NCI-H1048 (cell line): ENCODE measurements at places on chromosomes 12 and 14.

DNA sequence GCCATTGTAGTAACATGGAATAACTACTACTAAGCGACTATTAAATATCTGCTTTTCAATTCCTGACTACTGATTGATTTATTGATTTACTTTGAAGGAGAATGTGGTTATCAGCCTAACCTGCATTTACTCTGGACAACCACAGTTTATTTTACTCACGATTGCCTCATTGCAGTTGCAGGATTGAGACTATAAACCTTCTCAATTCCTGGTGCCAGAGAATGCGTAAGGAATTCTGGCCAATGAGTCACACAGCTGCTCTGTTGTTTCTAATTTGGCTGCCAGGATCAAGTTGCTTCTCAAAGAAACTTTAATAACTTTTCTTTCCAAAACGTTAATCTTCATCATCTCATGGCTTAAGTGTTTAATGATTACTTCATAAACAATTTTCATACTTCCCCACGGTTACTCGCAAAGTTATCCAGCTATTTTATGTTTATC, 13.1 kb upstream of the TMTC1 start:
- no peak for DNase-seq

DNA sequence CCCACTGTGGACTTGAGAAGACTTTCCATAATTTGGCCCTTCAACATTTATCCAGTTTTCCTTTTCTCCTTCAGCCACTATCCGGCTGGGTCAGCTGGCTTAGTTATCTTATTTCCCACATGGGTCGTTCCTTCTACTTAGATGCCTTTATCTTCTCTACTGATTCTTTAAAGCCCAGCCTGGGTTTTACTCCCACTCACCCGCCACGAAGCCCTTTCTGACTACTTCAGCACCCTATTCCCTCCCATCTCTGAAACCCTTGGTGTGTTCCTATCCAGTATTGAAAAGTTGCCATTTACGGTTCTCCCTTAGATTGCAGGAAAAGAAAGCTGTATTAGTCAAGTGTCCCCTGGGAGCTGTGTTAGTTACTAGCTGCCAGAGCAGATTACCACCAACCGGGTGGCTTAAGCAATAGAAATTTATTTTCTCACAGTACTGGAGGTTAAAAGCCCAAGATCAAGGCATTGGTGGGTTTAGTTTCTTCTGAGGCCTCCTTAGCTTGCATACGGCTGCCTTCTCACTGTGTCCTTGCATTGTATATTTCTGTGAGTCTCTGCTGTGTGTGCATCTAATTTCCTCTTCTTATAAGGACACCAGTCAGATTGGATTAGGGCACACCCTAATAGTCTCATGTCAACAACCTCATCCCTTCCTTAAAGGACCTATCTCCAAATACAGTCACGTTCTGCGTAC, 105.5 kb downstream of the GPATCH2L start:
- no peak for DNase-seq

- no peak for DNase-seq
These were observed 70.9 kb upstream of the EEA1 start for GRCh38 chr12:93000026-93000425.

GRCh38 chr14:61668282-61668681, 27.0 kb upstream of the HIF1A start:
- DNase-seq, result no peak

DNA sequence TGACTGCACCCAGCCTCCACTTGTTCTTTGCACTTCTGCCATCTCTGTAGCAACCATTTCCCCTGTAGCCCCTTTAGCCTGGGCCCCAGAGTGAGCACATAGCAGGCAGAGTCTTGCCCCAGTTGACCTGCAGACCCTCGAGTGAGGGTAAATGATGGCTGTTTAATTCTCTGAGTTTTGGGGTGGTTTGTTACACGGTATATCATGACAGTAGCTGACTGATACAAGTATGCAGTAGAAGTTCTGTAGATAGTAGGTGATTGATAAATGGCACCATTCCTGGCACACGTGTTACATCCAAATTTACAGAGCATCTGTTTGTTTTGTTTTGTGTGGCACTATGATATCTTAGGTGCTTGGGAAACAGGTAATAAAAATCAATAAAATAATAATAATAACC, 32.4 kb downstream of the CALM1 start:
- DNase-seq, result no peak

DNA sequence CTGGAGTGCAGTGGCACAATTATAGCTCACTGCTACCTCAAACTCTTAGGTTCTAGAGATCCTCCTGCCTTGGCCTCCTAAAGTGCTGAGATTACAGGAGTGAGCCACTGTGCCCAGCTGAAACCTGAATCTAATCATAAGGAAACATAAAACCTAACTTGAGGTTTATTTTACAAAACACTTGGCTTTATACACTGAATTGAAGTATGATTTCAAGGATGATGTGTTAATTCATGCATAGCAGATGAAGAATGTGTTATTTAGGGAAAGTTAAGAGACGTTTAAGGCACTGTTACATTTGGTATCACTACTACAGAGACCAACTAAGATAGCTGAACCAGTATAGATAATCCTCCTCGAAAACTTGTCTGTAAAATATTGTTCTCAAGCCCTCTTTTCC, 6.4 kb downstream of the DICER1 start:
- DNase-seq, result no peak

DNA sequence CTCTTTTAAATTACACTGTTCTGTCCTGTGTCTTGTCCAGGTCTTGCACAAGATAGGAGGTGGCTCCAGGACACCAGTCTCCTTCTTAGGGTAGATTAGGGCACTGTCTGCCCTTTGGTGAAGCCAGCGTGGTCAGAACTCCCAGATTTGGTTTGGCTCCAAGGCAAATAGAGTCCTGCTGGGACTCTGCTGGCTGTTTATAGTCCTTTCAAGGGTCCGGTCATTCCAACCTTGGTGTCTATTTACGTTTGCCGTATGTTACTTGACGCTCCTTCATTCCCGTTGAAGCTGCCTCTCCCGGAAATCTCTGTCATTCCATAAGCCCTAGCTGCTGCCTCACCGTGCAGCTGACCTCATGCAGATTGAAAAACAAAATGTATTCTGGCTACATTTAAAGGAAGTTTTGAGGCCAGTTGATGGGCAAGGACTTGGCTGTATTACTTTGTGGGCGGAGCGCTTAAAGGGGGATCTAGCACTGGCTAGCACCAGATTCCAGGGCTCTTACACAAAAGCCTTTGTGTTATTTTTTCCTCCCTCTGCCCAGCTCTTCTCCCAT, 180.6 kb downstream of the AKAP6 start:
- DNase-seq, result no peak

- DNase-seq, result no peak
These were observed 28.7 kb downstream of the PHETA1 start for GRCh38 chr12:111340231-111340630.

GRCh38 chr14:104581521-104581920, 2.0 kb downstream of the C14orf180 start:
- DNase-seq, result no peak

- no peak for DNase-seq
These were observed 50.7 kb downstream of the ZC3H14 start for GRCh38 chr14:88613552-88614010.

DNA sequence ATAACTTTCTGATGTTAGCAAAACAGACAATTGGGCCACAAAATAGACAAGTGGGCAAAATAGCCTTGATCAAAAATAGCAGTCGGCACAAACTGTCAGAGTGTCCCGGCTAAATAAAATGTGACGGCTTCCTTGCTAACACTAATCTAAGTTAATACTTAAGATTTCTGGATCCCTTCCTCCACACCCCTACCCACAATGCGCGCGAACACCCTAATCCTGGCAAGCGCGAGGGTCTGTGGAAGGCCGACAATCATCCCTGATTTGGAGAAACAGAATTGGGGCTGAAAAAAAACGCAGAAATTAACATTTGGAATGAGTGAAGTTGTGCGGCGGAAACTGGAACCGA, 489 bp downstream of the CEP290 start:
- DNase-seq, result no peak

DNA sequence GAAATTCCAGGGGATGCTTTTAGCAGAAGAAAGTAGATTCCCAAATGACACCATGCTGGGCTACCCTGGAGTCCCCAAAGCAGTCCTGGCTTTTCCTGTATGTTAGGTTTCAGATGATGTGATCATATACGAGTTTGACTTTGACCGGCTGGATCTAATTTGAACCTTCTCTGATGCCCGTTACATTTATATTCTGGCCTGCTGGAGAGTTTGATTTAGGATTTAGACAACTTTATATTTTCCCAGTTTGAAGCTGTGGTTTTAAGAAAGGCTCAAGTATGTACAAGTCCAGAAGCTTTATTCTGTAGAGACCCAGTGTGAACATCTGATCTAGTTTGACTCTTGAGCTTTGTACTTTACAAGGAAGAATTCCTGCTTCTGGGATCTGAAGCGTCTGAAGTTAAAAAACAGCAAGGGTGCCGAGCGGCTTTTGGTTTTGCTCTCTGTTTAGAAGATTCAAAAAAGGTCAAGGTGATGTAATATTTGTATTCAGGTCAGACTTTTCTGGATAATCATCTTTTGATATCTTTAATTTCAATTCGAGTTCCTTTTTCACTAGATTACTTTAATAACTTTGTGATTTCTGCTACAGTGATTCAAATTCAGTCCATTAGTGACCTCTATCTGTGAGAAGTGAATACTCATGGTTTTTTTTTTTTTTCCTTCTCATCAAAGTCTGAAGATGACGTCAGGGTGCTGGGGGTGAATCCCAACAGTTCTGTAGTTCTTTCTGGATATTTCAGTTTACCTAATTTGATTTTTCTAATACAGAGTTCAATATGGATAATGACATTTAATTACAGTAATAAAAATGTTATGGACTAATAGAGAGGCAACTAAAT, 6.3 kb downstream of the FLRT2 start:
- no peak for DNase-seq

DNA sequence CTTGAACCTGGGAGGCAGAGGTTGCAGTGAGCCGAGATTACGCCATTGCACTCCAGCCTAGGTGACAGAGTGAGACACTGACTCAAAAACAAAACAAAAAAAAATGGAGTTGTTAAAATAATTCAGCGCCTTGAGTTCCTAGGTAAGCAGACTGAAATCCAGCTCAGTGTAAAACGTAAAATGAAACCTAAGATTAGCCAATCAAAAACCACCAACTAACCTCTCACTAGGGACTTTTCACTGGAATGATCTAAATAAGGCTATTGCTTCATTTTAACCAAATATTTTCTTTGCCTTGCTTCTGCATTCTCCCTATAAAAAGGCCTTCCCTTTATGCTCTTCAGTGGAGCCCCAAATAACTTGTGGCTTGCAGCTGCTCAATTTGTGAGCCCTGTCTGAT, 91.6 kb upstream of the HIF1A start:
- DNase-seq, result no peak

- DNase-seq, result no peak
These were observed 787 bp downstream of the HECTD4 start for GRCh38 chr12:112381406-112381882.

GRCh38 chr12:2922329-2922728, 31.6 kb downstream of the TULP3 start:
- DNase-seq, result no peak

- no peak for DNase-seq
These were observed 392.8 kb downstream of the SOX5 start for GRCh38 chr12:23556661-23557060.

GRCh38 chr12:19624491-19624890, 185.2 kb downstream of the AEBP2 start:
- DNase-seq, result no peak

GRCh38 chr14:46490238-46490685, 161.3 kb downstream of the RPL10L start:
- no peak for DNase-seq

GRCh38 chr14:21069388-21070082, 569 bp upstream of the ARHGEF40 start:
- no peak for DNase-seq

GRCh38 chr14:50334211-50334610, 22.1 kb downstream of the DMAC2L start:
- DNase-seq, result no peak

DNA sequence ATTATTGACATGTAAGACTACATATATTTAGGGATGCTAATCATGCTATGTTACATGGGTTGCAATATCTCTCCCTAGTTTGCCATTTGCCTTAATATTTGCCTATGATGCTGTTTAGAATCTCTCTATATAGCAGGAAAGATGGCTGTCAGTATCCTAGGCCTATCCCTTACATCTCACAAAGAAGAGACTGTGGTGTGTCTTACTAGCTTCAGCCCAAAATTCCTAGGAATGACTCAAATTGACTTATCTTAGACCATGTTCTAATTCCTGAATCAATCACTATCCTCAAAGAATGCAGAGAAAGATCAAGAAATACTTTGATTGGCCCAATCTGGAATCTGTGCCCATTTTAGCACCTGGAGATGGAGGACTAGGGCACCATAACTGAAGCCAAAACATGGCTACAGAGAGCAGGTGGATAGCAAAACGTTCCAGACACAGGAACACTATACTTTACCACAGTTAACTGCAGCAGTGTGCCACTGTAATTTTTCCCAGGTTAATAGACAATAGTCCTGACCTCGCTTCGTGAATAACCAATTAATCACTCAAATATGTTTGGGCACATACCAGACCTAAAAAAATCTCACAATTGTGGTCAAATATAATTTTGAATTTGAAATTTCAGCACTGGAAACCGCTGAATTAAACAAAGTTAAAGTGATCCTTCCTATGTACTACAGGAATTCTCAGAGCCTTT, 32.7 kb upstream of the GLIPR1 start:
- DNase-seq, result no peak

GRCh38 chr14:80776657-80777056, 164.9 kb downstream of the CEP128 start:
- DNase-seq, result no peak

DNA sequence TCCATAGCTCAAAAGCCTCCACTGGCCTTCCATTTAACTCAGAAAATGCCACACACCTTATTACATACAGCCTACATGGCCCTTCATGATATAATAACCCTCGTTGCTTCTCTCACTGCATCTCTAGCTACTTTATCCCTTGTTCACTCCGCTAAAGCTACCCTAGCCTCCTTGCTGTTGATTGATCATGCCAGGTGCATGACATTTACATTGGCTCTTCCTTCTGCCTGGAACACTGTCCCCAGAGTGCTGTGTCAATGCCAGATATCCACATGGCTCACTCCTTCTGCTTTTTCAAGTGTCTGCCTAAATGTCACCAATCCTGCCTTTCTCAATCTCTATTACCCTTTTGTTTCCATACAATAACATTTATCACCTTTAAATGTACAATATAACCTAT, 58.3 kb downstream of the CAND1 start:
- DNase-seq, result no peak

DNA sequence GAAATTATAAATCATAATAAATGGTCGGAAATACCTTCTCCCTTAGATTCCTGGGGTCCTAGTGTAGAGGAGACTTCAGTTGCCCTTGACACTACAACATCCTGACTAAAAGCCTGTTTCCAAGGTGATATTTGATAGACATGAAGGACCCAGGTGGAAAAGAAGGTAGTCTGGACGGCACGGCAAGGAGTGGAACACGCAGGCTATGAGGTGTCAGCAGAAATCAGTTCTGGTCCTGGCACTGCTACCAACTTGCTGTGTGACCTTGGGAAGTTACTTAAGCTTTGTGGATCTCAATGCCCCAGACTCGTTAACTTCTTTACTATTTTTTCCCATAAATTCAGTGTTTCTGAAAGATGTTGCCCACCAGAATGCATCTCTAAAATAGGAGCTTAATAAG, 36.9 kb upstream of the BCL2L14 start:
- no peak for DNase-seq
